ENCODE measurements at places on chromosomes 4 and X.

DNA sequence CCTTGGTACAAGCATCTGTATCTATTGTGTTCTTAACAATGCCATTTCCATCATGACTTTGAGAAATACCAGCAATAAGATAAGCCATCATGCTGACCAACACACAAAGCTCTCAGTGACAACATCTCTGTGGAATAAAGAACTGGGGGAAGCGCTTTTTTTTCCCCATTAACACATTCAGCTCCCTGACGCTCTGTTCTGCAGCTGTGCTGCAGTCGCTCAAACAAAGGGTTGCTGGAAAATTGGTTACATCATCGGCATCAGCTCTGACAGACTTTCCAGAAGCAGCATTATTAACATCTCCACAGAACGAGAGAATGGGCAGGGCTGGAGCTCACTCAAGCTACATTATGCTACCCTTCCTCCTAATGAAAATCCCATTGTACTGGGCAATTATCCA is 39.9 kb downstream of the DCX start:
- no peak for DNase-seq

DNA sequence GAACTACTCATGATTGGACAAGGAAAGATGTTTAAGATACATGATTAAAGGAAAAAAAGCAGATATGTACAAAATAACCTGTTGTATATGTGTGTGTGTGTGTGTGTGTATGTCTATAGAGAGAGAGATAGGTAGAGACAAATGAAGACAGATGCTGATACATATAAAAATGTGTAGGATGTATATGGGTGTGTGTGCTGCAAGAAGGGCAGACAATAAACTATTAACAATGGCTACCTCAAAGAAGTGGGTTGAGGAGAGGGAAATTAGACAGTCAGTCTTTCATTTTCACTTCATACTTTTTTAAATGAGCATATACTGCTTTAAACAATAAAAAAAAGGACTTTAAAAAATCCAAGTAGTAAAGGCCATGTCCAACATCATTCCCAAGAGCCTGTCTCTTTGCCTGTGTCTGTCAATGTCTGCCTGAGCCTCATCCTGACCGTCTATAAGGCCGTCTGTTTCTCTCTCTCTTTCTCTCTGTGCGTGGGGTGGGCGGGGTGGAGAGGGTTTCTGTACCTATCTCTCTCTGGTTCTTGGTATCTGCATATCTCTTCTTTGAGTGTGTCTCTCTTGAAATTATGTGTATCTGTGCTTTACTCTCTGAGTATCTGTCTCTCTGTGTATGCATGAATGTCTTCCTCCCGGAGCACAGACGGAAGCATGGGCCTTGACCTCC is 62.8 kb downstream of the LRBA start:
- no peak for DNase-seq

- no peak for DNase-seq
These were observed 42.4 kb downstream of the MOSPD2 start for GRCh38 chrX:14915596-14915995.

GRCh38 chr4:154119317-154119716 is 330.4 kb upstream of the SFRP2 start:
- DNase-seq: no peak

DNA sequence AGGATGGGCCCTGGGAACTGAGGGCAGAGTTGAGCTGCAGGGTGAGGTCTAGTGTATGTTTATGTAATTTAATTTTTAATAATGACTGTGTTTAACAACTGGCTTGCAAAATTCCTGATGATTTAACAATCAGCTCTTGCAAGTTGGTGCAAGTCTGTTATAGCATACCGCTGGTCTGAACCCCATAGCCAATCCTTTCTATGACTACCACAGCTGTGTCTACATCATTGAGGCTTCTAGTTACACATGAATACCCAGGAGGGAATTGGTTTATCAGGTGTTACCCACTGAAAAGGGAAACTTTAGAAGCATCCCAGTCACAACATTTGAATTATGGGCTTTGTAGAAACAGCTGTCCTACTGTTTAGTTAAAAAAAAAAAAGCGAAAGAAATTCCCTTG is 38.3 kb downstream of the SUPT20HL1 start:
- no peak for DNase-seq
